AG08395 (cell line): ENCODE measurements at places on chromosomes 12 and 14.
A peak's percentile ranks its signal among the peaks of the same experiment; 100 is the strongest.

DNA sequence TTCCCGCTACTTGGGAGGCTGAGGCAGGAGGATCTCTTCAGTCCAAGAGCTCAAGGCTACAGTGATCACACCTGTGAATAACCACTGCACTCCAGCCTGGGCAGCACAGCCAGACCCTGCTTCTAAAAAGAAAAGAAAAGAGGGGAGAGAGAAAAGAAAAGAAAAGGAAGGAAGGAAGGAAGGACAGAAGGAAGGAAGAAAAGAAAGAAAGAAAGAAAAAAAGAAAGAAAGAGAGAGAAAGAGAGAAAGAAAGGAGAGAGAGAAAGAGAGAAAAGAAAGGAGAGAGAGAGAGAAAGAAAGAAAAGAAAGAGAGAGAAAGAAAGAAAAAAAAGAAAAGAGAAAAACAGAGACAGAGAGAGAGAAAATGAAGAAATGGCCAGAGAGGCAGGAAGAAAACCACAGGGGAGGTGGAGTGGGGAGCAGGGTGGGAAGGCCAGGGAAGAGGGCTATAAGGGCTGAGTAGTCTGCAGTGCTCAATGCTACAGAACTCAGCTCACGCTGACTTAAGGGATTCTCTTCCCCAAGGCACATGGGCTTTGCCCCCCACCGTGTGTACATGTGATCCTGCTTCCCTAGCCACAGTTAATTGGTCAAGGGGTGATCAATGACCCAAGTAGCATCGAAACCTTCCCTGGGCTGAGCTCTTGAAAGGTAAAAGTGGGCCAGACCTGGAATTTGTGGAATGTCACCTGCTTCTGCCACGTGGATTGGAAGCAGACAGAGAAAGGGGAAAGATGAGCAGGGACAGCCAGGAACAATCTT is 90.4 kb upstream of the TMCC3 start:
- DNase-seq: no peak

DNA sequence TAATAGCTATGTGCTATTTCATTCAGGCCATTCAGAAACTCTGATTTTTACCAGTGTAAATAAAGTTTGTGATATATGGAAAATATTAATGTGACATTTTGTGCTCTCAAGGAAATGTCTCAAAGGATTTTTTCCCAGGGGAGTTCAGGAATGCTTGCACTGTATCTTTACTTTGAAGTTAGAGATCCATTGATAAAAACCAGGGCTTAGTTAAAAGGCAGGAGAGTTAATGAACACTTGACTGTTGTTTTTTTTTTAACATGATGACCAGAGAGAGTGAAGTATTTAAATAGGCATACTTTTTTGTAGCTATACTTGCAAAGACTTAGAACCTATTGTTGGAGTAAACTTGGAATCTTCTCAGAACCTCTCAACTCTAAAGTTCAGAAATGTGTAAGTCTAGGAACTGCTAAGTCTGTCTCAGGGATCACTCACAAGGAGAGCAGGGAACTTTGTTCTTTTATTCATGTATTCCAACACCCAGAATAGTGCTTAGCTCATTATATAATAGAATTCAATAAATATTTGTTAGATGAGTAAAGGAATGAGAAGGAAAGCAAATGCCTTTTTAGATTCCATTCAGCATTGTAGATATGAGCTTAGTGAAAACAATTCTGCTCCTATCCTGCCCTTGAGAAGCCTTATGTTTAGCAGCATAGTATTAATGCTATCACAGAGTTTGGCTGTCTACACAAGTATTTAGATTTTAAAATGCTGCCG is 117.5 kb downstream of the DAAM1 start:
- DNase-seq: peak; percentile 26

- no peak for DNase-seq
These were observed 17.9 kb downstream of the PHETA1 start for GRCh38 chr12:111351026-111351425.

DNA sequence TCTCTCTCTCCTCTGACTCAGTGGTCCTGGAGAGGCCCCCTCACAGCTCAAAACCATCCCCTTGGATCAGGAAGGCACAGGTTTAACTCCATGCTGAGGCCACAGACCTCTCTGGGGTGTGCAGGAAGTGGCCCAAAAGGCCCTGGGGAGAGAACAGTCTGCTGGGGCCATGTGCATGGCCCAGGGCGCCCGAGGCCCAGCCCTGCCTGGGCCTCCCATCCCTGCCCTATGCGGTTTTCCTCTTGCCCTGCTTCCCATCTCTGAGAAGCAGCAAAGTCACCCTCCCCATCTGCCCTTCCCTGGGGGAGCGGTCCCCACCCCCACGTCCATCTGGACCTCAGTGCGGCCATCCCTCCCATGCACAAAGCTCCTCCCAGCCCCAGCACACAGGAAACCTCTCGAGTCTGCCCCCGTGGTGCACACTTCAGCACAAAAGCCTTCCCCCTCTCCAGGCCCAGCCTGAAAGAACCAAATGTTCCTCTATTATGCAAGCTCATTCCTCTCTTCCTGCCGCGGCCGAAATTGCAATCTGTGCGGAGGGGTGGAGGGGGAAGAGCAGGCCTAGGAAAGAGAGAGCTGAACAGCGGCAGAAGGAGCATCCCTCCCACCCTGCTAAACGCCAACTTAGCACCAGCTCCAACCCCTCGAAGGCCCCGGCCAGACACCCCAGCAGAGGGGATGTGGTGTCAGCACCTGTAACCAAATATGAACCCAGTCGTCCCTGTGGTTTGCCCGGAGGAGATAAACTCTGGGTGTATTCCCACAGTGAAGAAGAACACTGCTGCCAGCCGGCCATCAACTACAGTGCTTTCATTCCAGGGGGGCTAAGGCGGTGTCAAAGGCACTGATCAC is 108.5 kb downstream of the SCARB1 start:
- peak; percentile 86 for DNase-seq

- DNase-seq: peak; percentile 83
These were observed at the start of gene PRKD1 for GRCh38 chr14:29927376-29928116. Gene PRKD1 (minus strand): TSS chr14:29927847.

DNA sequence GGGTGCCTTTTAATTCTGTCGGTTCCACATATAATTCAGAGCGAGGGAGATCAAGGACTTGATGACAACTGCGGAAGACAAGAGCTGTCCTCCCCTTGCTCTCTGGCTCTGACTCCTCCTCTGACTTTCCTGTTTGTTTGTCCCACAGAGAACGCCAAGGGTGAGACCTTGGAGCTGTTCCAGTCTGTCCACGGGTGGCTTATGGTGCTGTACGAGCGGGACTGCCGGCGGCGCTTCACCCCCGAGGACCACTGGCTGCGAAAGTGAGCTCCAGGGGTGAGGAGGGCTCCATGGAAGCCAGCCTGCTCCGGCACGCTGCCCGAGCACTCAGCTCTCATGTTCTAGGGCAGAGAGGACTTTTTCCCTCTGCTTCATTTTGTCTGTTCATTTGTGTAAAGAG is 32.8 kb downstream of the UBE3B start:
- no peak for DNase-seq

DNA sequence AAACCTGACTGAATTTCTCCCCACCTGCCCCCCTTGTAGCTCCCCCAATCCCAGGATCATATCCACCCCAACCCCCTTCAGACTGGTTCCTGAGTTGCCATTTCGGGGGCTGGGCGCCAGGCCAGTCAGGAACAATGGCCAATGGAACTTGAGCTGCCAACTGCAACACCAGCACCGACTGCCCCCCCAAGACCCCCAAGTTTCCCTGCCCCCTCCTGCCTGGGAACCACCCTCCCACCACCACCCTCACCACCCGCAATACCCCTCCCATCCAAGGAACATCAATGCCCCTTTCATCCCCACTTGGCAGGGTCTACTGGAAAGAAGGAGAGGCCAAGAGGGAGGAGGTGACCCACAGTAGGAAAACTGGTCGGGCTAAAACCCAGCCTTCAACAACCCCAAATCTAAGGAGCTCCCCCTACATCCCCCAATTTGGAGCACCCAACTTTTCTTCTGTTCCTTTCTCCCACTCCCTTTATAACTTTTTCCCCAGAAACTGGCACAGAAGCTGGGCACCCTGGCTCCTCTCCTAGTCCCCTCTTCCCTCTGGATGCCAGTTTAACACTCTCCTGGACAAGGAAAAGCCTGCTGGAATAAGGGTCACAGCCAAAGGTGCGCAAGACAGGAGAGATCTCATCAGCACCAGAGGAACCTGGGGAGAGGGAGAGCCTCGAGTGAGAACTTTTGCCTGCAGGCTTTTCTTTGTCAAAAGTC is 1.6 kb upstream of the NDRG2 start:
- no peak for DNase-seq

DNA sequence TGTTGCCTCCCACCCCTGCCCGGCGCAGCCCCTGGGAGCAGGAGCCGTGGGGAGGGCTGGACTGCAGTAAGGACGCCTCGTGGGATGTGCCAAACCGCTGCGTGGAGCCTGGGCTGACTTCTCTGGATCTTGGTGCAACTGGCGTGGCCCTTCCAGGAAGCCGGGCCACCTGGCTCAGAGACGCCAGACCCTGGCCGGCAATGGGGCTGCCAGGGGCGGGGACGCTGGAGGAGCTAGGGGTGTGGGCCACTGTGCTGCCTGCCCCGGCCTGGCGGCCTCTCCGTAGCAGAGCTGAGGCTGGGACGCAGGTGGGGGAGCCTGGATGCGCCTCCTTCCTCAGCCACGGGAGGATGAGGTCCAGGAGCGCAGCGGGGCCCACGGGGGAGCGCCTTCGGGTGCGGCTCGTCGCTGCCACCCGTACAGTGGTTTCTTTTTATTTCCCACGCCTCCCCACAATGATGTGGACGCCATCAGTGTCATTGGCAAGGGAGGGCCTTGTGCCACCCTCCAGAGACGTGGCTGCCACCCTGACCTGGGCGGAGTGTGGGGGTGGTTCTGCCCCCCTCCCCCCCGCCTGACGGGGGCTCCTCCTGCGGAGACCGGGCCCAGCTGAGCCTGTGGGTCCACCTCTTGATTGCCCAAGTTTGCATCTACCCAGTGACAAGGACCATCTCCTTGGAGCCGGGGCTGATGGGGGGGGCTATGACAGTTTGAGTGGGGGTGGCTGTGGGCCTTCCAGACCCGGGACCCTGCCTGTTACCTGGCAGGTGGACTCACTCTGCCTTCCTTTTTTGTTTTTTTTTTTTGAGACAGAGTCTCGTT is 11.3 kb downstream of the DDX51 start:
- DNase-seq: no peak

GRCh38 chr14:91263329-91263728 is 18.8 kb upstream of the GPR68 start:
- no peak for DNase-seq

DNA sequence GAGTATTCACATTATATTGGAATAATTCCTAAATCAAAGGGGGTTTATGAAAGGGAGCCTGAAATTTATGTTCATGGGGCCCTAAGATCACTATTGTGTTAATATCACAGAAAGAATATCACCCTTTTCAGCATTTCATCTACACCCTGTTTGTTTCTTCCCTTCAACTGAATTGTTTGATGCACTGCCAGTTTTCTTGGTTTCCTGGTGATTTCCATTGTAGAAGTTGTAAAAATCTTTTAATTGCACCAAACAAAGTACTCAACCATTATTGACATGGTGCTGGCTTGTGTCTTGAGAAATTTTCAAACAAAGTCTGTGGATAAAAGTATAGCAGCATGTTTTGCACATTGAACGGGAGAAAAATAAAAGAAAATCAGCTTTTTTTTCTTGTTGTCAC is 154.8 kb upstream of the PRKD1 start:
- no peak for DNase-seq

DNA sequence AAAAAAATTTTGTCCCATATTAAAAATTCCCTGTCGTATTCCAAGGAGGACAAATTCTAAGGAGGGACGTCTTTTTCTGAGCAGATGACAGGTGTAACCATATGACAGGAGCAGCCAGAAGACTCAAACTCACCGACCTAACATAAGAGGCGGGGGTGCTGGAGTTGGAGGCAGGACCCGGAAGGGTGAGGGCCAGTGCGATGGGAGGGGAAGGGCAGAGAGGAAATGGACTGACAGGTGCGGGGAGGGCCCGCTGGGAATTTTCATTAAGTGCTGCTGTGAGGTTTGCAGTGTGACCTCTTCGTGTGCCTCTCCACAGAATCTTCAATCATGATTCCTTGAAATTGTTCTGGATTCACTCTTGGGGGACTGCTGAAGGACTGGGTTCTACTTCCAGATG is 189.4 kb downstream of the NTF3 start:
- no peak for DNase-seq

- peak; percentile 75 for DNase-seq
These were observed 224.8 kb downstream of the SLC16A7 start for GRCh38 chr12:59820594-59821011.

DNA sequence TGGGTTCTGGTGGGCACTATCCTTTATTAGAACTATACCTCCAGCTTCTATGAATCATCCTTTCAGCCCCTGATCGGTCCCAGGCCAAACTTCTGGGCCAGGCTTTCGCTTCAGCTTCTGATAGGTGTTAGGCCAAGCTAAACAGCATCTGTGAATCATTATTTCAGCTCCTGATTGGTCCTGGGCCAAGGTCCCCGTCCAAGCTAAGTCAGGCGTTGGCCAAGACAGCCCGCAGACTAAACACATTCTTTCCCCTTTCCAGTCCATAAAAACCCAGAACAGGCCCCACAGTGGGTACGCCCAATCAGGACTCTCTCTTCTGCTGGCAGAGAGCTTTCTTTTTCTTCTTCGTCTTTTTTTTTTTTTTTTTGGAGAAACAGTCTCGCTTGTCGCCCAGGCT is 1808.9 kb upstream of the SEL1L start:
- DNase-seq: peak; percentile 73

DNA sequence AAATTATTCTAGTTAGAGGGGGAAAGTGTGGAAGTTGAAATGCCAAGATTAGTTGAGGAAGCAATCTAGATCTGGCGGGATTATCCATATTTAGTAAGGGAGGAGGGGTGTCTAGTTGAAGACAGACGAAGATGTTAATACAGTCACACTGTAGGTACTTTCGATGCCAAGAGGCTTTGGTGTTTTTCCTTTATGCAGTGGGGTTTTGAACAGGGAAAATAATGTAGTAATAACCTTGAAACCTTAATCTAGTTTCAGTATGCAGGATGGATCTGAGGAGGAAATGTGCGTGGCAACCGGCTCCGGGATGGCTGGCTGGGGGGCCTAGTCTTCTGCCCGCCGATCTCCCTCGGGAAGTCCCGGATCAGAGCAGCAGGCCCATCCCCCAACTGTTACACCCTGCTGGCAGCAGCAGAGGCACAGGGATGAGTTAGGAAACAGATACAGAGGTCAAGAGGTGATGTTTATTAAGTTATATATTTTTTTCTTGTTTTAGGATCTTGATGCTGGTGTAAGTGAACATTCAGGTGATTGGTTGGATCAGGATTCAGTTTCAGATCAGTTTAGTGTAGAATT is 27.4 kb downstream of the MDM2 start:
- DNase-seq: no peak

GRCh38 chr14:75059642-75060041 is 4.2 kb downstream of the ACYP1 start:
- no peak for DNase-seq

DNA sequence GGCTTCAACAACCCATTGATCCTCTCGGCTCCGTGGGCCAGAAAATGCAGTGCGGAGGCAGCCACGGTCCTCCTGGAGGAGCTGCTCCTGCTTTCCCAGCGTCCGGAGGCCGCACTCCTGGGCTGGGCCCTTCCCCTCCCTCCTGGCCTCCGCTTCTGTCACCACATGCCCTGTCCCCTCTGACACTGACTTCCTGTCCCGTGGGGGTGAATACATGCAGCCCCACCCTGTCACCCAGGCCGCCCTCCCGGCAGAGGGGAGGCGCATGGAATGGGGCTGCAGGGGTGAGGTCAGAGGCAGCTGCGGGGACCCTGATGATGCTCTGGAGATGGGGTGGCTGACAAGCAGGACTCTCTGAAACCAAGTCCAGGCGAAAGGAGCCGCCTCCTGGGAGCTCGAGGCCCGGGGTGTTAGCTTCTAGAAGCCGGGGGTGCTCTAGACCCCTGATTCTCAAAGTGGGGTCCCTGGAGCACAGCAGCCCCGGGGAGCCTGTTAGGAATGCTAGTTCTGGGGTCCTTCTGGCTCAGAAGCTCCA is 32.2 kb downstream of the NOC4L start:
- DNase-seq: no peak

GRCh38 chr14:89352976-89353765 is 63.9 kb downstream of the FOXN3 start:
- no peak for DNase-seq
